Smooth muscle cell of the brain vasculature (primary cell): ENCODE measurements at places on chromosomes 1 and 21.

GRCh38 chr1:25579292-25580252 lies 36.2 kb downstream of the LDLRAP1 start:
- DNase-seq = no peak

DNA sequence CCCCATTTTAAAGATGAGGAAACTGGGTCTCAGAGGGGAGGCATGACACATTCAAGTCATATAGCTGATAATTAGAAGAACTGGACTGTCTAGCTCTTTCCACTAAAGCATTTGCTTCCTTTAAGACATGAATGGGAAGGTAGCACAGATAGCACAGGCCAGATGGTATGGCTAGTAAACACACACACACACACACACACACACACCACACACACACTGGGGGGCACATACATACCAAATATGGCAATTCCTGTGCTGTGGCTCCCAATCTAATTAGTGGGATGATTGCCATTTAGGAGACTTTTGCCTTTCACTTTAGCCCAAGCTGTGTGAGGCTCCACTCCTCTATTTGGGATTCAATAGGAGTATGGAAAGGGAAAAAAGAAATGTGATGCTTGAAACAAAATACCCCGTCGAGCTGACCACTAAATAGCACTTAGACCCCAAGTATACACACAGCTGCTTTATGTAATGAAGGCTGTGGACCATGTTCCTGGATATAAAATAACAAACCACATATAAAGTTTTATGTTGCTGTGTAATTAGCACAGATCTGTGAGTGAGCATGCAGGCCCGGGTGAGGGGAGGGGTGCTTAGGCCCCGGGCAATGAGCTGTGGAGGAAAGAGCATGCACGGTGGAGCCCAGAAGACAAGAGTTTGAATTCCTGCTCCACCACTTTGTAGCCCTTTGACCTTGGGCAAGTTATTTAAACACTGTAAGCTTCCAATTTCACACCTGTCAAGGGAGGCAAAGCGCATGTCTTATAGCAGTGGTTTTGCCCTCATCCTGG lies 6.8 kb upstream of the TRABD2B start:
- DNase-seq = no peak

GRCh38 chr21:26888931-26889330 lies 43.7 kb upstream of the ADAMTS1 start:
- no peak for DNase-seq

DNA sequence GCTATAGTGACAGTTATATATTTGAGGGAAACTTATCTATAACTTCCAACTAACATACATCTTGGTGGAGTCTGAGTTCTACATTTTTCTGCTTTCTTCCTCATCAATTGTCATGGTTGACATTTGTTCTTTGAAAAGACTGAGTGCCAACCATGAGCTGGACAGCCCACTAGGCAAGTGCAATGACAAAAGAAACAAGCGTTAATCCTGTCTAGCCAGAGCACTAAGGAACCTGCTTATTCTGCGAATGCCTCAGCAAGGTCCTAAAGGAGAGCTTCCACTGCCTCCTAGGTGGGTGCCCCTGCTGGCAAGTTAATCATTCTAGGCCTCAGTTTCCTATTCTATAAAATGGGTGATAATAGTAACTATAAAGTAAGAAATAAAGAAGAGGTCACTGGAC lies 44.8 kb downstream of the IRF2BP2 start:
- no peak for DNase-seq

DNA sequence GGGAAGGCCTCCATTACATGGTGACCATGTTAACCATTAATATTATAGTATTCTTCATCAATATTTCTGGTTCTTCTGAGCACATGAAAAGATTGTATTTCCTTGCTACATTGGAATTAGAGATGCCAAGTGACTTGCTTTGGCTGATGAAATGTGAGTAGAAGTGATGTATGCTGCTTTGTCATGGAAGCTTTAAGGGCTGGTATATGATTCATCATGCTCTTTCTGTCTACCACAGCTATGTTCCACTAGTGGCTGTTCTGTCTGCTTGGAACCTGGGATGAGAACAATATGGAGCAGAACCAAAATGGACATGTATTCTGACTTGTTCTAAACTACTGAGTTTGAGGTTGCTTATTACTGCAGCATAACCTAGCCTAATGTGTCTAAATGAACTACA lies 163.3 kb downstream of the TM2D1 start:
- no peak for DNase-seq

DNA sequence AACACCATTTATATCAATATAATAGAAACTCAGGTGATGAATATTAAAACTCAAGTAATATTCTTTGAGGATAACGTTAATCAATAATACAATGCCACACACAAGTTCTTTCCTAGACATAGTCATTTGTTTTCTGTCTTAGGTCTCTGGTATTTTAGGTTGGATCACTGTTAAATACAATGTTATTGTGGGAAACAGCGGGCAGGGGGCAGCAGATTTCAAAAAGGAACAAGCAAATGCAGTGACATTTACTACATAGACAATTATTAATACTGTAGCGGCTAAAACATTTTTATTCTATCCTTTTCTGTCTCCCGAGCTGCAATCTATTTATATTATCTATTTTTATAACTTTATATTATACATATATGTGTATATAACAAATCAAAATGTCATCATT lies 186.4 kb upstream of the ZNHIT6 start:
- DNase-seq = peak; percentile 9

- DNase-seq = no peak
Measured at GRCh38 chr1:108595507-108595906, 35.6 kb downstream of the EEIG2 start.

GRCh38 chr1:200351425-200351824 lies 58.4 kb downstream of the ZNF281 start:
- DNase-seq = no peak

DNA sequence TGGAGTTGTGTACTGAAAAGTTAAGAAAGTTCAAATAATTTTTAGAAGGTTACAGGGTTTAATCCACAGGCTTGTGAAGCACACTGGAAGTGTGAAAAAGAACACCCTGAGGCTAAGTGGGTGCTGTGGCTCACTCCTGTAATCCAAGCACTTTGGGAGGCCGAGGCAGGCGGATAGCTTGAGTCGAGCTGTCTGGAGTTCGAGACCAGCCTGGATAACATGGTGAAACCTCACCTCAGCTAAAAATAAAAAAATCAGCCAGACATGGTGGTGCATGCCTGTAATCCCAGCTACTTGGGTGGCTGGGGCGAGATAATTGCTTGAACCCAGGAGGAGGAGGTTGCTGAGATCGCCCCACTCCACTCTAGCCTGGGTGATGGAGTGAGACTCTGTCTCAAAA lies 9.8 kb downstream of the TXNIP start:
- no peak for DNase-seq

DNA sequence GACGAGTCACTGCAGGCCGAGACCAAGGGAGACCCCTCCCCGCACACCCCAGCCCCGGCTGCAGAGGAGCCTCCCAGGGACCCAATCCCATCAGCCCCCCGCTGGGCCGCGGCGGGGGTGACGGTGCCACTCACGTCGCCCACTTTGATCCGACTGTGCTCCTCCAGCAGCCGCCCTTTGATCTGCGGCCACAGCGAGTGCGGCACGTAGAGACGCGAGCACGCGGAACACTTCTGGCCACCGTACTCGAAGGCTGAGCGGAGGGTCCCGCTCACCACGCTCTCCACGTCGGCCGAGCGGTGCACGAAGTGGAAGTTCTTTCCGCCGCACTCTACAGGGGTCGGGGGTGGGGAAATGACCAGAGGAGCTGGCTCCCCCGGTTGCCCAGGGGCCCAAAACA lies 17.8 kb upstream of the TAS1R2 start:
- no peak for DNase-seq

DNA sequence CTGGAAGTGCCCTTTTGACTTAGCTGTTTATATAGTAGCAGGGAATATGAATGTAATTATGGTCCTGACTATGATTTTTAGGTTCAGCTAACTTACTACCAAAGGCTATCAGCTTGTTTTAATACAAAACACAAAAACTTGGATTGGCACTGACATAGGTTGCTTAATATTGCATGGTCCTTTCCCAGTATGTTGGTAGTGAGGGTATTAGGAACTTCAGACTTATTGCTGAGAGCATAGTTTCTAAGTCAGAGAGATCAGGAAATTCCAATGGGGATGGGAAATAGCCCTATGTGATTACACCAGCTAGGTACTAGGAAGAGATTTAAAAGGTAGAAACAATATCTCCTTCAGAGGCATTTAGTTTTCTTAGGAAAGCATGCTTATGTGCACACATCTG lies 7.7 kb downstream of the ARID1A start:
- DNase-seq = no peak

DNA sequence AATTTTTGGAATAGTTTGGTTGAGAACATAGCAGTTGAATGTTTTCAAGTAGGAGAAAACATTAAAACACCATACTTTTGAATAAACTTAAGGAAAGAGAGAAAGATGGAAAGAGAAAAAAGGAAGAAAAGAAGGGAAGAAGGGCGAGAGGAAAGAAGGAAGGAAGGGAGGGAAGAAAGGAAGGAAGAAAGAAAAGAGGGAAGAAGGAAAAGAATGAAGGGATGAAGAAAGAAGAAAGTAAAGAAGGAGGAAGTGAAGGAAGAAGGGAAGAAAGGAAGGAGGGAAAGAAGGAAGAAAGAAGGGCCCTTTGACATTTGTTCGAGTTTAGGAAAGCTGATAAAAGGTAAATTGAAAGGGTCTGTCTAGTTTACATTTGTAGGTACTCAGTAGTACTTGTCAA lies 482.7 kb downstream of the SIPA1L2 start:
- DNase-seq = no peak

- no peak for DNase-seq
Measured at GRCh38 chr1:176444286-176444685, 18.7 kb upstream of the PAPPA2 start.

GRCh38 chr1:14328685-14329084 lies 269.8 kb upstream of the KAZN start:
- DNase-seq = no peak

- DNase-seq = no peak
Measured at GRCh38 chr1:195097316-195097715, 1510.9 kb downstream of the KCNT2 start.

DNA sequence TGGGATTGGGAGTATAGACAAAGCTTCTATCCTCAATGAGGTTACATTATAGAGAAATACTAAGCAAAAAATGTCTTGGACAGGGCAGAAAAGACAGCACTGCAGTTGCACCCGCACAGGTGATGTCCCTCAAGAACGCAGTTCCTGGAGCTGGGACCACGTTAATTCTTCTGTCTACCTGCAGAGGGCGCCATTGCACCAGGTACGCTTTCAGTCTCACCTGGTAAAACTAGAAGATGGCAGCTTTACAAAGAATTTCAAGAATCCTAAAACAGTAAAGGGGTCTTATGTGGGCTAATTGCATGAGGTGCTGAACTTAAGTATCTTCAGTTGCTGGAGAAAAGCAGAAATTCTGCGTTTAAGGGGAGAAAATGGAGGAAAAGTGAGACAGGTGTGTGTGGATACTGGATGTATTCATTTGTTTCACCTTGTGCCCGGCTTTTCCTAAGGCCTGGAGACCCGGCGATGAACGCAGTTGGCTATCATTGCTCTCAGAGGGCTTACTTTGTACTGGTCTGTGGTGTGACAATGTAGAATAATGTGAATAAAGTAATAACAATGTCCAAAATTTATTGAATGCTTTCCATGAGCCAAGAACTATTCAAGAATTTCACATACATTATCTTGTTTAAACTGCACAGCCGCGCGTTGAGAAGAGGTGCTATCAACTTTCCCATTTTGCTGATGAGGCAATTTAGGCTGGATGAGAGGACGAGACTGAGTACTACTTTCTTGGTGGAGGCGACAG lies 276.3 kb upstream of the GREM2 start:
- DNase-seq = no peak

DNA sequence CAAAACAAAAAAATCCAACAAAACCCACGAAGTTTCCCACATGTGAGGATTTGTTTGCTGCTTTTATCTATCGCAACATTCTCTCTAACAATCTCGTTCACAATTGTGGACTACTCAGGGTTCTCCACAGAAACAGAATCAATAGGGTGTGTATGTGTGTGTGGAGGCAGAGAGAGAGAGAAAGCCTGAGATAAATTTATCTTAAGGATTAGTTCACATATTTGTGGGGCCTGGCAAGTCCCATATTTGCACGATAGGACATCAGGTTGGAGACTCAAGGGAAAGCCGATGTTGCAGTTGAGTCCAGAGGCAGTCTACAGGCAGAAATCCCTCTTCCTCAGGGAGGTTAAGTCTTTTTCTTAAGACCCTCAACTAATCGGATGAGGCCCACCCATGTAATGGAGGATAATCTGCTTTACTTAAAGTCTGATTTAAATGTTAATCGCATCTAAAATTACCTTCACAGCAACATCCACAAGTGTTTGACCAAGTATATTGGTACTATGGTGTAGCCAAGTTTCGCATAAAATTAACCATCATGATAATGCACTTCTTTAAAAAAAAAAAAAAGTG lies 31.7 kb downstream of the ADAMTS1 start:
- DNase-seq = no peak

DNA sequence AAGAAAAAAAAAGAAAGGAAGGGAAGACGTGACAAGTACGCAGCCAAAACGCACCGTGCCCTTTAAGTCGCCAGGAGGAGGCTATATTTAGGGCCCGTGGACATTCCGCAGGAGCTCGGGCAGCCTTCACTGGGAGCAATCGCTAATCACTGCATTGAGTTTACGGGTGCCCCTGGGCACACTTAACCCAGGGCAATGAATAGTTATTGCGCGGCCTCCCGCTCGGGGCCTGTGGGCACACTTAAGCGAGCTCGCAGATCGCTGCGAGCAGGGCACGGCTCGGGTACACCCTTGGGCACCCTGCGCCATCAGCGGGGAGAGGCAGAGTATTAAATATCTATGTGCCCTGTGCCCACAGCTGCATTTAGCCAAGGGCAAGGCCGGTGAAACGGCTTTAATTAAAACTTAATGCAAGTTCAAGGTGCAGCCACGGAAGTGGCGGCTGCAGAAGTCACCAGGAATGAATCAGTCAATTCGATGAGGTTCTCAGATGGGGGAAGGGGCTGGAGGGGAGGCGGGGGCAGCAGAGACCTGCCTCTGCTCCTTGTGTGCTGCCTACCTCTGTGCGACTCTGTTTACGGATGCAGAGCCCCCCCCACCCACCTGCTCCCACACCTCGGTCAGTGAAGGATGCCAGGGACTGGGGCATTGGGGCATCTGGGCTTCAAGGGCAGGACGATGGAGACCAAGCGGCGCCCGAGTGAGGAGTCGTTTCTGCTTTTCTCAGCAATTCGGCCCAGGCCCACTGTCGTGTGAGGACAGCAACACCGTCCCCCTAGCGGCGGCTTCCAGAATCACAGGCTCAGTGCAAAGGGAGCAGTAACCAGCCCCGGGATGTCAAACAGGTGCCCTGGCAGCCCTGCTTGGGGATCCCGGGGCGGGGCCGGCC lies 51.8 kb upstream of the TARDBP start:
- DNase-seq = no peak

GRCh38 chr1:56522680-56523079 lies 56.7 kb downstream of the PLPP3 start:
- no peak for DNase-seq

DNA sequence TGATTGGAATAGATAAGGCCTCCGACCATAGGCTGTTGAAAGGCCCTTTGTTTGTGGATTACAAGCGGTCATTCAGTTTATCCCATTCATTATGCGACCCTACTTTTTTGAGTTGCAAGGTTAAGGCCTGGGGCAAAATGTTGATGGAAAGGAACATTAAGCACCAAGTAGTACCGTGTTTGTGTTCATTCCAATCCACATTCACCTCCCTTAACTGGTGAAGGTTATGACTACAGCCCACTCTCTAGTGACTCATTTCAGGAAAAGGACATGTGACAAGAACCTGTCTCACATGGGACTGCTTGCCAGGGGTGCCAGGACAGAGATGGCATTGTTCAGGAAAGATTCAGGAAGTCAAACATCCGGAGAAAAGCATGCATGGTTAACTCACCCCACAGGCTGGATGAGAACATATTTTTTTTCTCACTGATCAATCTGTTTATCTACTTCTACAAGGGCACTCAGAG lies 81.6 kb downstream of the CD58 start:
- DNase-seq = no peak
